CD4-positive, alpha-beta T cell treated with Interferon gamma for 1 hour (primary cell): ENCODE measurements at places on chromosomes 7 and 10.
A peak's percentile ranks its signal among the peaks of the same experiment; 100 is the strongest.

DNA sequence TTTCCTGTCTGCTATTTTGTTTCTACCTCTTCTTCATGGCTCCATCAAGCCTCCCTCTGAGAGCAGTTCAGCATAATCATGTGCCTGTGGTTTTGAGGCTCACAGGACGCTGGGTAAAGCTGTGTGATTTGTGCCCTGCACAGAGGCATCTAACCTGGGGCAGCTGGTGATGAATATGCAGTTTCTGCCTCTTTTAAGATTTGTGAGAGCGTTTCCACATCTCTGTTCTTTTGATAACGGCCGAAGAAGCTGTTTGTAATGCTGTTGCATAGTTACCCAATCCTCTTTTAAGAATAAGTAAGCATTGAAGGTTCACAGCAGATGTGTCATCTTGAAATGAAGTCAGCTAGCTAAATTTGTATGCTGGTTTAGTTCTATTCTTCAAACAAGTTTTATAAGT, 45.2 kb downstream of the PNLIPRP3 start:
- no peak for DNase-seq

DNA sequence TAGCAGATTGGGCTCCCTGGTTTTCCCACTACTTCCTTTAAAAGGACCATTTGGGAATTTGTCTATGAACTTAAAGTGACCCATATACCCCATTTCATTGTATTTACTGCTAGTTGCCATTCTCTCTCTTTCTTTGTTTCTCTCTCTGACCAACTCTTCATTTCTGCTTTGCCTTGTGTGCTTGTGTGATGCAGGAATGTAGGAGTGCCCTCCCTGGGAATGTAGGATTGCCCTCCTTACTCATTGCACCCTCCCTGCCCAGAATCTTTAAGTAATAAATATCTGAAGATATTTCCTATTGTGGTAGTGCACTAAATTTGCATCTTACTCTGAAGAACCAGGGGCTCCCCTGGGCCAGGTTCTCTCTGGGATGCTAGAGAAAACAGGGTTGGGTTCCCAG, 47.3 kb upstream of the KLF14 start:
- no peak for DNase-seq

DNA sequence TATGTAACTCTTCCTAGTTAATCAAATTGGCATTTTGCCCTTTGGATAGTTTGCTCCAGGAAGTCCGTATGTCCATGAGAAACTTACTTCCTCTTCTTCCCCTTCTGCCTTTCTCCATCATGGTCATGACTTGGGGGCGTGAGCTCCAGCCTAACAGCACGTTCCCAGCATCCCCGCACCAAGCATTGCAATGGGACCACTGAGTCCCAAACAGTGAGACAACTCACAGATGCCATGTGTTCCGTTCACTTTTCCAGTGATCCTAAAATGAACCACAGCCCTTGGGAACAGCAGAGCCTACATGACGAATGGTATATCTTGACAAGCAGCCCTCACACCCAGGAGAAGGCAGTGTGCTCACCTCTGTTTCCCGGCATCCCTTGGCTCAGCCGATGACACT, 10.7 kb downstream of the BTBD16 start:
- DNase-seq, result no peak

- DNase-seq, result no peak
Measured at GRCh38 chr7:17689361-17689902, 250.9 kb downstream of the SNX13 start.

- DNase-seq, result peak; percentile 53
Measured at GRCh38 chr7:2030475-2031450, 202.0 kb downstream of the MAD1L1 start.
